Lower leg skin (tissue), 4 donors: ENCODE measurements at places on chromosomes 5 and 9. TPM values are rescaled to one million over a fixed set of nuclear protein-coding genes. Genes with fewer than 3 reads are reported as not detected.

DEPDC1B gene
- 2.9 TPM for total RNA-seq

FAM153A gene
- 1.6 TPM for total RNA-seq

CDHR2 gene
- total RNA-seq, result 0.15 TPM

AIF1L gene
- 20.2 TPM for total RNA-seq

CDC20B gene
- not detected for total RNA-seq

ADAMTS19 gene
- total RNA-seq, result not detected

SGCD gene
- 0.72 TPM for total RNA-seq
